ENCODE measurements at places on chromosomes 4 and X.

DNA sequence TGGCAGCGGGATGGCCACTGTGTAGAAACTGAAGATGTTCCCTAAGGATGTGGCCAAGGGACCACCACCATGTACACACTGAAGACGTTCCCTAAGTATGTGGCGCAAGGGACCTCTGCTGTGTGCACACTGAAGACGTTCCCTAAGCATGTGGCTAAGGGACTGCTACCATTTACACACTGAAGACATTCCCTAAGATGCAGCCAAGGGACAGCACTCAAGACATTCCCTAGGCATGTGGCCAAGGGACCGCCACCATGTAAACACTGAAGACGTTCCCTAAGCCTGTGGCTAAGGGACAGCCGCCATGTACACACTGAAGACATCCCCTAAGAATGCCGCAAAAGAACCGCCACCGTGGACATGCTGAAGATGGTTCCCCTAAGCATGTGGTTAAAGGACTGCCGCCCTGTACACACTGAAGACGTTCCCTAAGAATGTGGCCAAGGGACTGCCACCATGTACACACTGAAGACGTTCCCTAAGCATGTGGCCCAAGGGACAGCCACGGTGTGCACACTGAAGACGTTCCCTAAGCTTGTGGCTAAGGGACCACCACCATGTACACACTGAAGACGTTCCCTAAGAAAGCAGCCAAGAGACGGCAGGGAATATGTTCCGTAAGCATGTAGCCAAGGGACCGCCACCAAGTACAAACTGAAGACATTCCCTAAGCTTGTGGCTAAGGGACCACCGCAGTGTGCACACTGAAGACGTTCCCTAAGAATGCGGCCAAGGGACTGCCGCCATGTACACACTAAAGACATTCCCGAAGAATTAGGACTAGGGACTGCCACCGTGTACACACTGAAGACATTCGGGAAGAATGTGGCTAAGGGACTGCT lies 43.3 kb downstream of the DHRSX start:
- H3K27ac ChIP-seq: no peak overlapping the region
- peaks cover 34% of the 10 kb centered on the region for H3K36me3 ChIP-seq
- H3K4me1 ChIP-seq: peaks cover 7% of the 10 kb centered on the region
- no peak overlapping the region for H3K4me3 ChIP-seq
- no peaks in the 10 kb centered on the region for H3K27me3 ChIP-seq

- no peak overlapping the region for H3K27ac ChIP-seq
- H3K27me3 ChIP-seq: peaks cover 5% of the 10 kb centered on the region
- no peak for DNase-seq
Measured at GRCh38 chrX:41449131-41449530, 2.0 kb downstream of the NYX start.

GRCh38 chr4:61201561-61201960 lies 1.4 kb downstream of the ADGRL3 start:
- peak overlapping the region; percentile 78 for H3K27ac ChIP-seq
- no peak for DNase-seq
- peak overlapping the region; percentile 49 for H3K4me3 ChIP-seq
- H3K4me1 ChIP-seq: peaks cover 7% of the 10 kb centered on the region
- H3K36me3 ChIP-seq: no peaks in the 10 kb centered on the region

DNA sequence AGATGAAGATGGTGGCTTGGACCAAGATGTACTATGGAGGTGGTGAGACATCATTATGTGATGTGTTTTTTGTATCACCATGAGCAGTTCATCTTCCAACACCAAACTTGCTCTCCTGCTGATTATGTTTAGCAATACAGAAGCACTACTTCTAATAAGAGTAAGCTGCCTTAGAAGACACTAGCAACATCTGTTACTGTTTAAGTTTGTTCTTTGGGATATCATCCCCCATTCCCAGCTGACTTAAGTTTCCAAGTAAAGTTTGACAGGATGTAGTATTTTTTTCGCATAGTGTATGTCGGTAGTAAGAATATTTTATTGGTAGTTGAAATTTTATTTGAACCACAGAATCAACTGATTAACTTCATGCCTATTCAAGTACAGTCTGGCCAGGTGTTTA lies 123.5 kb upstream of the BMPR1B start:
- peaks cover 3% of the 10 kb centered on the region for H3K36me3 ChIP-seq
- H3K4me3 ChIP-seq: no peak overlapping the region
- no peaks in the 10 kb centered on the region for H3K27me3 ChIP-seq
- DNase-seq: no peak
- H3K4me1 ChIP-seq: no peaks in the 10 kb centered on the region

- no peak overlapping the region for H3K4me3 ChIP-seq
- no peaks in the 10 kb centered on the region for H3K27me3 ChIP-seq
- H3K36me3 ChIP-seq: no peaks in the 10 kb centered on the region
Measured at GRCh38 chrX:149799938-149800337, 18.2 kb downstream of the MAGEA9 start.

GRCh38 chr4:112214390-112215264 lies 17.0 kb upstream of the AP1AR start:
- H3K27ac ChIP-seq: no peak overlapping the region
- H3K27me3 ChIP-seq: no peaks in the 10 kb centered on the region
- no peak overlapping the region for H3K4me3 ChIP-seq
- no peaks in the 10 kb centered on the region for H3K36me3 ChIP-seq
- no peak for DNase-seq

- H3K27me3 ChIP-seq: peaks cover 22% of the 10 kb centered on the region
- peaks cover 3% of the 10 kb centered on the region for H3K36me3 ChIP-seq
- H3K4me3 ChIP-seq: no peak overlapping the region
- H3K4me1 ChIP-seq: peaks cover 2% of the 10 kb centered on the region
- DNase-seq: no peak
Measured at GRCh38 chr4:183072176-183072575, 26.9 kb upstream of the WWC2 start.

DNA sequence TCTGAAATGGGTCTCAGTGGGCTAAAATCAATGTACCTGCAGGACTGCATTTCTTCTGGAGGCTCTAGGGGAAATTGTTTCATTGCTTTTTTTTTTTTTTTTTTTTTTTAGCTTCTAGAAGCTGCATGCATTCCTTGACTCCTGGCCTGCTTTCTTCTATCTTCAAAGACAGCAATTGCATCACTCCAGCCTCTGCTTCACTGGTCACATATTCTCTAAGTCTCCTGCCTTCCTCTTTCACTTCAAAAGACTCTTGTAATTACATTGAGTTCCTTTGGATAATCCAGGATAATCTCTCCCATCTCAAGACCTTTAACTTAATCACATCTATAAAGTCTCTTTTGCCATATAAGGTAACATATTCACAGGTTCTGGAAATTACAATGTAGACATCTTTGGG lies 11.3 kb upstream of the PCYT1B start:
- no peaks in the 10 kb centered on the region for H3K36me3 ChIP-seq
- peaks cover 4% of the 10 kb centered on the region for H3K27me3 ChIP-seq
- no peak for DNase-seq
- H3K4me3 ChIP-seq: no peak overlapping the region
- H3K4me1 ChIP-seq: no peaks in the 10 kb centered on the region

- no peaks in the 10 kb centered on the region for H3K27me3 ChIP-seq
- no peak for DNase-seq
- peaks cover 22% of the 10 kb centered on the region for H3K4me1 ChIP-seq
Measured at GRCh38 chr4:85512446-85513205, 37.7 kb downstream of the ARHGAP24 start.

GRCh38 chrX:139448996-139449395 lies 81.5 kb upstream of the F9 start:
- H3K4me1 ChIP-seq: no peaks in the 10 kb centered on the region
- H3K4me3 ChIP-seq: no peak overlapping the region
- DNase-seq: no peak
- H3K27ac ChIP-seq: no peak overlapping the region

GRCh38 chrX:154799556-154800348 lies 5.5 kb downstream of the MPP1 start:
- H3K27ac ChIP-seq: peak overlapping the region; percentile 82
- no peaks in the 10 kb centered on the region for H3K36me3 ChIP-seq
- no peaks in the 10 kb centered on the region for H3K27me3 ChIP-seq
- H3K4me1 ChIP-seq: peaks cover 40% of the 10 kb centered on the region
- DNase-seq: no peak
- H3K4me3 ChIP-seq: no peak overlapping the region

GRCh38 chrX:54891573-54891972 lies 29.1 kb upstream of the TRO start:
- H3K4me3 ChIP-seq: no peak overlapping the region
- H3K27ac ChIP-seq: no peak overlapping the region
- DNase-seq: no peak

GRCh38 chrX:15761564-15762191 lies 23.6 kb downstream of the CA5B start:
- no peak overlapping the region for H3K27ac ChIP-seq
- H3K36me3 ChIP-seq: peaks cover 8% of the 10 kb centered on the region
- peak; percentile 16 for DNase-seq
- H3K4me1 ChIP-seq: peaks cover 4% of the 10 kb centered on the region
- H3K4me3 ChIP-seq: no peak overlapping the region
- no peaks in the 10 kb centered on the region for H3K27me3 ChIP-seq

DNA sequence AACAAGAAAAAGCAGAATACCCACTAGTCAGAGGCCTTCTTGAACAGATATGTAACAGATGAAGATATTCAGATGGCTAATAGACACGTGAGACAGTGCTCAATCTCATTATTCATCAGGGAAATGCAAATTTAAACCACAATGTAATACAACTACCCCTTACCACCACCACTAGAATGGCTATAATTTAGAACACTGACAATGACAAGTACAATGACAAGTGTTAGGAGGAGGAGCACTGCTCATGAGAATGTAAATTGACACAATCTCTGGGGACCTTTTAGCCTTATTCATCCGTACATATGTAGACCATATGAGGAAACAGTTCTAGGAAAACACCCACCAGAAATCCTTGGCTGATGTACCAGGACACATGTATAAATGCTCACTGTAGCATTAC lies 13.1 kb downstream of the ZNF81 start:
- H3K27me3 ChIP-seq: no peaks in the 10 kb centered on the region
- no peak overlapping the region for H3K27ac ChIP-seq
- no peak overlapping the region for H3K4me3 ChIP-seq

DNA sequence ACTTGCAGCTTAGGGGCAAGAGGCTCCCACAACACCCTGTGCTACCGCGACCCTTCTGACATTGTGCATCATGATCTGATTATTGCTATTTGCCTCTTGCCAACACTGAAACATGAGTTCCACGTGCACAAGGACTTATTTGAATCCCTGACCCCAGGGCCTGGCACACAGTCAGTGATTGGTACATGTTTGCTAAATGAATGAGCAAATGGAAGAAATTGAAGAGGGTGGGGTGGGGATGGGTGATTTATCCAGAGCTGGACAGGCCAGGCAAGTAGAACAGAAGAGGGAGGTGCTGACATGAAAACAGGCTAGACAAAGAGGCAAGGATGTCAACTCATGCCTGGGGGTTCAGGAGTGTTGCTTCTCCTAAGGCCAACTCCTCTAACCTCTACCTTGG lies 24.9 kb upstream of the RPL39 start:
- no peak overlapping the region for H3K4me3 ChIP-seq
- no peak overlapping the region for H3K27ac ChIP-seq
- H3K36me3 ChIP-seq: no peaks in the 10 kb centered on the region
- peaks cover 8% of the 10 kb centered on the region for H3K4me1 ChIP-seq
- no peak for DNase-seq

GRCh38 chr4:146443525-146443924 lies 78.2 kb downstream of the SLC10A7 start:
- H3K27ac ChIP-seq: no peak overlapping the region
- no peak overlapping the region for H3K4me3 ChIP-seq
- H3K4me1 ChIP-seq: no peaks in the 10 kb centered on the region
- no peaks in the 10 kb centered on the region for H3K27me3 ChIP-seq

- no peak overlapping the region for H3K4me3 ChIP-seq
- H3K27ac ChIP-seq: no peak overlapping the region
- peaks cover 10% of the 10 kb centered on the region for H3K27me3 ChIP-seq
- DNase-seq: no peak
- no peaks in the 10 kb centered on the region for H3K4me1 ChIP-seq
Measured at GRCh38 chr4:113410686-113411085, 350.9 kb downstream of the CAMK2D start.
